ENCODE measurements at places on chromosomes 12 and 14. TPM values are rescaled to one million over a fixed set of nuclear protein-coding genes. Genes with fewer than 3 reads are reported as not detected.

DNA sequence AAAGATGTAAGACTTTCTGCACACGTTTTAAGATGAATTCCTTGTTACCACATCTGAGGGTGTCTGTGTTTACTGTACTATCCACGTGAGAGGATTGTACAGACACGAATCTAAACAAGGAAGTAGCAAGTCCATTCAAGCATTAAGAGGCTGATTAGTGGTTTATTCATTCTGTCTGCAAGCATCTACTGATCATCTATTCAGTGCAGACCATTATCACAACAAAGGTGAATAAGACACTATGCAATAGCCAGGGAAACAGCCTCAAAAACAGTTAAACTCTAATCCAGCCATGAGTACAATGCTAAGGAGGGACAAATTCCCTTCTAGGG is 111.6 kb upstream of the PZP start:
- no peaks in the 10 kb centered on the region for H3K27me3 ChIP-seq
- H3K4me1 ChIP-seq: no peaks in the 10 kb centered on the region
- no peaks in the 10 kb centered on the region for H3K36me3 ChIP-seq

DNA sequence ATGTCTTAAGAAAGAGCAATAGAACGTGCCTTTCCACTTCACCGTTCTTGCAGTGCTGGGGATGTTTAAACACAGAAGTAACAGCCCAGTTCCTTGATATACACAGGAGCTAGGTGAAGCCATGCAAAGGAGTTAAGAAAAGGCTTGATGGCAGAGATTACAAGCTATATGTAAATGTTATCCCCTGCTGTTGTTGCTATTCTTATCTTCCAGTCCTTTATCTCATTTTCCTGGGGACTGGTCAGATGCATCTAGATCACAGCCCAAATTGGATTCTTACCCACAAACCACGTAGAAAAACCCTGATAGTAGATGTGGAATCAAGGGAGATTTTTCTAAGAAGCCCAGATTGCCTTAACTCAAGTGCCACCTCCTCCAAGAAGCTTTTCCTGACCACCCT is 5.5 kb downstream of the ASCL1 start:
- no peaks in the 10 kb centered on the region for H3K4me1 ChIP-seq
- no peak overlapping the region for H3K27ac ChIP-seq
- peaks cover 10% of the 10 kb centered on the region for H3K27me3 ChIP-seq
- no peak for DNase-seq
- H3K4me3 ChIP-seq: no peak overlapping the region

GRCh38 chr12:70520847-70521246 is 116.4 kb downstream of the PTPRB start:
- H3K36me3 ChIP-seq: no peaks in the 10 kb centered on the region
- DNase-seq: no peak
- H3K27me3 ChIP-seq: no peaks in the 10 kb centered on the region
- no peaks in the 10 kb centered on the region for H3K4me1 ChIP-seq

GRCh38 chr12:2970744-2971143 is 11.5 kb downstream of the TEAD4 start:
- no peaks in the 10 kb centered on the region for H3K36me3 ChIP-seq
- no peak overlapping the region for H3K4me3 ChIP-seq
- no peak for DNase-seq
- H3K4me1 ChIP-seq: no peaks in the 10 kb centered on the region
- no peak overlapping the region for H3K27ac ChIP-seq
- no peaks in the 10 kb centered on the region for H3K27me3 ChIP-seq

DNA sequence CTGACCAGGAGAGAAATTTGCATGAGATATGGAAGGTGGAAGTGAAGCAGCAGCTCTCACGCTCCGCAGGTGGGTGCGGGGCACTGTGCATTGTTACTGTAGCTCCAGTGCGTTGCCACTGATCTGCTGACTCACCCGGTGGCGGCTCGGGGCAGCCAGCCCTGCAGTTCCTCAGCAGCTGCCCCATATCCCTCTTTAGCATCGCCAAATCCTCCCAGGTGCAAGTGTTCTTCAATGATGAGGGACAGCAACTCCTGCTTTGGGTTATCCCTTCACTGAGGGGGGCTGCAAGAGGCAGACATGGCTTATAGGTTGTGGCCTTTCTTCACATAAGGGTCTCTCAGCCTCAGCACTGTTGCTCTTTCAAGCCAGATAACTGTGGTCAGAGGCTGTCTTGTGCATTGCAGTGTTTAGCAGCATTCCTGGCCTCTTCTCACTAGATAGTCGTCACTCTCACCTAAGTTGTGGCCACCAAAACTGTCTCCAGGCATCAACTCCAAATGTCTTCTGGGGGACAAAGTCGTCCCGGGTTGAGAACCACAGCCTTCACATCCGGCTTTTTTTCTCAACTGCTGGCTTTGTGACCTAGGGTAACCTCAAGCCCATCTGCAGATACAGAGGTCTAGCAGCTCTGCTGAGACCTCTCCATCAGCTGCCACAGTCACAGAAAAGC is 180.8 kb downstream of the EFCAB11 start:
- DNase-seq: no peak
- no peaks in the 10 kb centered on the region for H3K27me3 ChIP-seq
- no peak overlapping the region for H3K4me3 ChIP-seq
- H3K27ac ChIP-seq: no peak overlapping the region

DNA sequence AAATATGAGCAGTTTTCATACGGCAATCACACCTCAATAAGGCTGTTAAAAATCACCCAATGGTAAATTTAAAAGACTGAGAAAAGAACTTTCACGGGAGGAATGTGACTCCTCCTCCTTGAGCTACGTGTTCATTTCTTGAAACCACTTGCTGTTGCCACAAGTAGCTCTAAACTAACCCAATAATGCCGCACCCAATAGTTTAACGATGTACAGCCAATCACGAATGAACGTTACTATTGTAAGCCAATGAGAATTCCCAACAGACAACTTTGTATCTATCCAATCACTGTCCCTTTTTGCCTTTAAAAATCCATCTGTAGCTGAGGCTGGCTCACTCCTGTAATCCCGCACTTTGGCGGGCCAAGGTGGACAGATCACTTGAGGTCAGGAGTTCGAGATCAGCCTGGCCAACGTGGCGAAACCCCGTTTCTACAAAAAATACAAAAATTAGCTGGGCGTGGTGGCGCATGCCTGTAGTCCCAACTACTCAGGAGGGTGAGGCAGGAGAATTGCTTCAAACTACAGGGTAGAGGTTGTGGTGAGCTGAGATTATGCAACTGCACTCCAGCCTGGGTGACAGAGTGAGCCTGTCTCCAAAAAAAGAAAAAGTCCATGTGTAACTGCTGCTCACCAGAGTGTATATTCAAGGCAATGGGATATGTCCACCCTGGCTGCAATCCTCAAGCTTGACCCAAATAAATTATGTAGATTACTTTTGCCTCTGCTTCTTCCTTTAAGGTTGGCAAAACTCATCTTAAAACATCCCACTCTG is 24.4 kb upstream of the BTBD6 start:
- no peaks in the 10 kb centered on the region for H3K36me3 ChIP-seq
- H3K27ac ChIP-seq: no peak overlapping the region
- H3K27me3 ChIP-seq: no peaks in the 10 kb centered on the region
- no peak overlapping the region for H3K4me3 ChIP-seq
- DNase-seq: peak; percentile 4
- H3K4me1 ChIP-seq: no peaks in the 10 kb centered on the region

DNA sequence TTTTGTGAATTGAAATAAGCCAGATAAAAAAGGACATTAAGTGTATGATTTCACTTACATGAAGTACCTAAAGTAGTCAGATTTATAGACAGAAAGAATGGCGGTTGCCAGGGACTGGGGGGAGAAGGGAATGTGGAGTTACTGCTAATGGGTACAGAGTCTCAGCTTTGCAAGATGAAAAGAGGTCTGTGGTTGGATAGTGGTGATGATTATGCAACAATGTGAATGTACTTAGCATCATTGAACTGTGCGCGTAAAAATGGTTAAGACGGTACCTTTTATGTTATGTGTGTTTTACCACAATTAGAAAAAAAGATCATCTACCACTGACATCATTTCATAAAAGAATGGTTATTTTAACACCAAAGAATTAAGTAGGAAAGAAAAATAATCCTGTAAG is 35.9 kb downstream of the RNFT2 start:
- H3K4me3 ChIP-seq: no peak overlapping the region
- no peak for DNase-seq
- no peak overlapping the region for H3K27ac ChIP-seq
- no peaks in the 10 kb centered on the region for H3K4me1 ChIP-seq
- no peaks in the 10 kb centered on the region for H3K36me3 ChIP-seq

GRCh38 chr12:7304456-7304855 is 584 bp downstream of the ACSM4 start:
- no peaks in the 10 kb centered on the region for H3K4me1 ChIP-seq
- DNase-seq: no peak
- H3K27ac ChIP-seq: no peak overlapping the region

- no peak overlapping the region for H3K27ac ChIP-seq
- no peak overlapping the region for H3K4me3 ChIP-seq
- no peaks in the 10 kb centered on the region for H3K4me1 ChIP-seq
Observed at GRCh38 chr14:76643887-76644286, 117.4 kb upstream of the VASH1 start.

DNA sequence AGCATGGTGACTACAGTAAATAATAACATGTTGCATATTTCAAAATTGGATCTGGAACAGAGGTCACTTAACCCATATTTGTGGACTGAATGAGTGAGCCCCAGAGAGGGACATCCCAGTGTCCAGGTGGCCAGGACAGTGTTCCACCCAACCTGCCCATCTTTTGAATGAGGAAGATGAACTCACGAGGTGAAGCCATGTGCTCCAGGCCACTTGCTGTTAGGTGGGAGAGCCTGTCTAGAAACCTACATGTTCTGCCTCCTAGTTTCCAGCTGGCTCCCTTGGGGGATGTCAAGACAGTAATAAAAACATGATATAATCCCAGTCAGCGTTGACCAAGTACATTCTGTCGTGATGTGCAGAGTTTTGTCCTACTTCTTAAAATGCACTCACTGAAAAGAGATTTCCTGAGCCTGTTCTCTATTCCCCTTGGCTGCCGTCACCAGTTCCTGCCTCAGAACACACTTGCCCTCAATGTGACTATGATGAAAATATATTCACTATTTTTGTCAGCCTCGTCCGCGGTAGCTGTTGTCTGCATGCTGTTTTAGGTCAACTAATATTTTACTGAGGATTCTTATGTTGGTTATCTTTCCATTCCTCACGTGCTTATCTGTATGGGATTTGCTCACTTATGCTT is 25.7 kb downstream of the TSPAN9 start:
- no peak overlapping the region for H3K27ac ChIP-seq
- no peak overlapping the region for H3K4me3 ChIP-seq
- no peaks in the 10 kb centered on the region for H3K4me1 ChIP-seq
- no peak for DNase-seq
- H3K27me3 ChIP-seq: no peaks in the 10 kb centered on the region

DNA sequence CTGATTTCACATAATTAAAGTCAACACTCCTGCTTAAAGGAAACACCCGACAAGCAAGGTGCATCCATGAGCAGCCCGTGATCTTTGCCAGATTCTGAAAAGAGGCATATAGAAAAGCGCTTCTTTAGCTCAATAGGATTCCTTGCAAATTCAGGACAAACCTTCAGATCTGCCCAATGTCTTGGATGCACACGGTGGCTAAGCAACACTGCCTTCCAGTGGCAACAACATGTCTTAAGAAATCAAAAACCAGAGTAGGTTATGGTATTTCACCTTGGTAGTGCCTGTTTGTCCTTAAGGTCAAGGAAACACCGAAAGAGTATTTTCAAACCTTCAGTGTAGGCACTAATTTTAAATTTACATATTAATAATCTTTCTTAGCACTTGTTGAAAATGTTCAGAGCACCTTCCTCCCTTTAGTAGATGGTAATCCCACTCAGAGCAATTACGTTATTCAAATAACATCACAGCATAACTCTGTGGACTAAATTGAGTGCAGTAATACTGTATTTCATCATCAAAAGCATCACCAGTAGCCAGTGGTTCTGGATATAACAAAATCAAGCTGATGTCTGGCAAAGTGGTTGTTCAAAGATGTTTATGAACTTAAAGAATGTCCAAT is 58.0 kb upstream of the CDKN3 start:
- no peak overlapping the region for H3K27ac ChIP-seq
- no peak overlapping the region for H3K4me3 ChIP-seq
- no peak for DNase-seq
- H3K4me1 ChIP-seq: no peaks in the 10 kb centered on the region

The DPY19L2 gene
- total RNA-seq: 2.4 TPM

The EEA1 gene
- 10.7 TPM for total RNA-seq

The AKAP3 gene
- total RNA-seq: 2.2 TPM

The OR4L1 gene
- not detected for total RNA-seq

The CMA1 gene
- total RNA-seq: 0.64 TPM

The GCH1 gene
- total RNA-seq: 5.5 TPM

The TCL1B gene
- not detected for total RNA-seq

All from pancreas (tissue), 10 donors.